ENCODE measurements at places on chromosomes 12 and 14.

- DNase-seq = no peak
Observed at GRCh38 chr14:70064136-70064865, 124.5 kb downstream of the SLC8A3 start.

DNA sequence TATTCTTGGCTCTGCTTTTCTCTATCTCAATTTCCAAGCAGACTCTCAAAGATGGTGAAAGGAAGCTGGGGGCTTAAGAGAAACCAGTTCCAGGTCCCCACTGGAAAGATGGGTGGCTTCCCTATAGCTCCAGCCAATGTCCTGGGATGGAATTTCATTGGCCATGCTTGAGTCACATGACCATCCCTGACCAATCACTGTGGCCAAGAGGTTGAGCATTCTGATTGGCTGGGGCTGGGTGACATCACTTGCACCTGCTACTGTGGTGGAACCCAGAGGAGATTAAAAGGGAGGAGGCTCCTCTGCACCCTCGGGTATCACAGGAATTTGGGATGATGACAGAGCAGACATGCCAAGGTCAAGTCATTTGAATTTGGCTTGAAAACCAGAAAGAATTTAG is 436.5 kb downstream of the TMEM132D start:
- no peak for DNase-seq

GRCh38 chr12:40058721-40059190 is 47.1 kb downstream of the SLC2A13 start:
- DNase-seq = no peak

GRCh38 chr14:68527329-68527851 is 265.5 kb downstream of the ZFP36L1 start:
- no peak for DNase-seq

All from PC-3 (cell line).